Neural crest cell (in vitro differentiated cells): ENCODE measurements at places on chromosomes 16 and 17.
A peak's percentile ranks its signal among the peaks of the same experiment; 100 is the strongest.

- no peak for DNase-seq
Observed at GRCh38 chr16:15464401-15465186, 30.2 kb downstream of the BMERB1 start.

DNA sequence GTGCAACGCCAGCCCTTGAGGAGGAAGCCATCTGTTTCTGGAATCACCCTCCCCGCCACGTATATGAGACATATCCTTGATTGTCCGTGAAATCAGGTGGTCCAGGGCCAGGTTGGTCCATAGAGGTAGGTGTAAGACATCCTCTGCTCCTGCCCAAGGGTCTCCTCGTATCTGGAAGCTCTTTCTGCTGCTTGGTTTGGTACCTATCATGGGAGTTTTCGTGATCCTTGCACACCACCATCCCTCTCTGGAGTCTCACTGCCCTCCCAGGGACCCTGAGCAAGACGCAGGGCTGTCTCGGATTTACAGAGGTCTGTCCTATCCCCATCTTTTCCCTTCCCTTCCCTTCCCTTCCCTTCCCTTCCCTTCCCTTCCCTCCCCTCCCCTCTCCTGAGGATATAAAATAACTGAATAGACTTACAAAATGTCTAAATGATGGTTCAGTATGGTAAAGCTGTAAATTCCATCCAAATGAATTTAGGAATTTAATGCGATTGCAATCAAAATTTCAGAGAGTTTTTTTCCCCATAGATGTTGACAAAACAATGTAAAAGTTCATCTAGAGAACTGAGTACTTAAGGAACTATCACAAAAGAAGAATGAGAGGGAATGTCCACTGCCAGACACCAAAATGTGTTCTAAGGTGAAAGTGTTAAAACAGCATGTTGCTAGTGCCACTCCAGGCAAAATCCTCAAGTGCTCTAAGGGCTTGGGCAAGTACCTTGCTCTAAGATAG lies 2.0 kb upstream of the CCDC42 start:
- no peak for DNase-seq

DNA sequence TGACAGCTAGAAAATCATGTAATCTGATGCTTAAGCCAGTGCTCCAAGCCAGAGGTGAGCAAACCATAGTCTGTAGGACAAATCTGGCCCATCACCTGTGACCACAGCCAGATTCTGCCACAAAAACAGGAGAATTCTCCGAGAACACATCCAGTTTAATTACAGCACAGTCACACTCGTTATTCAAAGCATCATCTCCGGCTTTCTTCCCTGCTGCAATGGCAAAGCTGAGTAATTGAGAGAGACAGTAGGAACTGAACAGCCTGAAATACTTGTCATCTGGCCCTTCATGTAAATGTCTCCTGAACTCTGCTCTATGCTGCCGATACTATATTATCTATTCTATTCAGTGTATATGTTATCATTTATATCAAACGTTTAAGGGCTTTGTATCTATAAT lies 121.4 kb upstream of the FOXF1 start:
- no peak for DNase-seq

GRCh38 chr16:69830534-69831211 lies 68.5 kb downstream of the WWP2 start:
- no peak for DNase-seq

DNA sequence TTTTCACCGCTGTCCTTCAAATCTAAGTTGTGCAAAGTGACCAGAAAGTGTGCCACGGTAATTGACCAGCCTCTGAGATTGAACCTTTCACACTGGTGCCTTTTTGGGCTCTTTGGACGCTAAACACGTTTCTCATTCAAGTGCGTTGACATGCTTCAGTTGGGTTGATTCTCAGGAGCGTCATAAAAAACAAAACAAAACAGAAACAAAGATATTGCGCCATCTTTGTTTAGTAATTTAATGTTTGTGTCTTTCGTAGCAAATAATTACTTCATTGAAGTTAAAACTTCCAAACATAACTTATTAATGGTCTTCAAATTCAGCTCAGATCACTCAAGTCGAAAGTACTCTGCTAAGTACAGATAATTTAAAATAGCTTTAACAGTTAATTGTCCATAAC lies 80.2 kb downstream of the OR1D5 start:
- no peak for DNase-seq

- no peak for DNase-seq
Observed at GRCh38 chr17:48144976-48145798, 37.6 kb downstream of the SNX11 start.

- no peak for DNase-seq
Observed at GRCh38 chr17:42188749-42189650, 3.7 kb upstream of the HCRT start.

DNA sequence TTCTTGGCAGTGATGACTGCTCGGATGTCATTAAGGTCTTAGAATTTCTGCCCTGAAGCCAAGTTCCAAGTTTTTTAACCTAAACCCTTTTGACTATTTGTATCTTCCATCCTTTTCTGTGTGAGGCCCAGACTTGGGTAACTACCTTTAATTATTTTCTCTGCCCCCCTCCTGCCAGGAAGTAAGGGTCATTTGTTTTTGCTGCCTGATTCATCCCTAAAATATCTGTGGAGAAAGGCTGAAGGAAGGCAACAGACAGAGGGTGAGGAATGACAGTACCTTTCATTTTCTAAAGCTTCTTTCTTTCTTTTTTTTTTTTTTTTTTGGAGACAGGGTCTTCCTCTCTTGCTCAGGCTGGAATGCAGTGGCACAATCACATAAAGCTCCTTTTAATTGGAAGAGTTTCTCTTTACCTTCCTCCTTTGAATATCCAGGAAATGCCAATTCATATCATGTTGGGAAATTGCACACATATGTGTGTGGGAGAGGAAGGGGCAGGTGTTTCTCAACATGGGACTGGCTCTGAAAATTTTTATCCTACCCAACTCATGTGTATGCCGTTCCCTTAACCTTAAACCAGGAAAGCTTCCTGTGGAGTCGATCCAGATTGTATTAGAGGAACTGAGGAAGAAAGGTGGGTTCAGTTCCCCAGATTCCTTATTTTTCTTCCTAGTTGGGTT lies 957 bp downstream of the VPS25 start:
- no peak for DNase-seq

- no peak for DNase-seq
Observed at GRCh38 chr16:70429888-70430666, 8.8 kb downstream of the ST3GAL2 start.

DNA sequence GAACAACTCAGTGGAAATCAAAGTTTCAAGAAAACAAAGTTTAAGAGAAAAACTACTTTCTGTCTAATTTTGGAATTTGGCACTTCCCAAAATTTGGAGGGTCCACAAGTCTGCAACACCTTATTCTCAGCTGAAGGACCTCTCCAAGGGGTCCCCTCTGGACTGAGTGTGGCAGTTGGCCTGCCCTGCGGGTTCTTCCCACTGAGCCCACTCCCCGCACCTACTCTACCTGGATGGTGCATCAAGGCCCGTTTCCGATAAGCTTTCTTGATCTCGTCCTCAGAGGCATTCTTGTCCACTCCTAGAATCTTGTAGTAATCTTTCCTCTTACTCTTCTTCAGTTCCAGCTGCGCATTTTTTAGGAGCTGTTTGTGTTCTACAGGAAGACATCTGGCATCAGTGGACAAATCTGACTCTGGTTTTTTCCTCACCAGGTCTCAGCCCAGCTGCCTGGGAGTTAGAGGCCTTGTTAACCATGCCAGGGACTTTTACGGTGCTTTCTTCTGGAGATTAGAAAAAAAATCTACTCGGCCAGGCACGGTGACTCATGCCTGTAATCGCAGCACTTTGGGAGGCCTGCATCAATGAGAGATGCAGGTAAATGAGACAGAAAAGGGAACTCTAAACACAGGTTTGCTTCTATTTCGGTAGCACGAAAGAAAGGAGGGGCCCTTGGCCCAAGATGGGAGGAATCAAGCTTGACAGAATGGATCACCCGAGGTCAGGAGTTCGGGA lies 15.6 kb downstream of the CNP start:
- DNase-seq: no peak

- DNase-seq: no peak
Observed at GRCh38 chr16:56915336-56916119, 16.4 kb upstream of the HERPUD1 start.

GRCh38 chr17:144936-145670 lies 7.7 kb downstream of the SCGB1C2 start:
- DNase-seq: no peak

GRCh38 chr16:87757841-87758426 lies 7.9 kb downstream of the KLHDC4 start:
- DNase-seq: no peak

DNA sequence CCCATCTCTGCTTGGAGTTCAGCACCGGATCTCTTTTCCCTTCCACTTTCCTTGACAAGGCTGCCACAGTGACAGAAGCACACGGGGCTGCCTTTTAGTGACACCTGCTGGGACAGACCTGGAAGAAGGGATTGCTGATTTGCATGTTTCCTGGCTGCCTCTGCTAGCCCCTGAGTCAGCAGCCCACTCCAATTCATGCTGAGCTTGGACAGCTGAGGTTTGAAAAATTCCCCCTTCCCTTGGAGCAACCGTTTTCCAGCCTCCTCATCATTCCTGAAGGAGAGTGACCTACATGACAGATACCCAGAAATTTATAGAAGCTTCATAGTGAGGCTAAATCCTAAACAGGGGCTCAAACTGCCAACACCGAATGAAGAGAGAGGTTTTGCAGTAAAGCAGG lies 18.8 kb upstream of the RBL2 start:
- no peak for DNase-seq

DNA sequence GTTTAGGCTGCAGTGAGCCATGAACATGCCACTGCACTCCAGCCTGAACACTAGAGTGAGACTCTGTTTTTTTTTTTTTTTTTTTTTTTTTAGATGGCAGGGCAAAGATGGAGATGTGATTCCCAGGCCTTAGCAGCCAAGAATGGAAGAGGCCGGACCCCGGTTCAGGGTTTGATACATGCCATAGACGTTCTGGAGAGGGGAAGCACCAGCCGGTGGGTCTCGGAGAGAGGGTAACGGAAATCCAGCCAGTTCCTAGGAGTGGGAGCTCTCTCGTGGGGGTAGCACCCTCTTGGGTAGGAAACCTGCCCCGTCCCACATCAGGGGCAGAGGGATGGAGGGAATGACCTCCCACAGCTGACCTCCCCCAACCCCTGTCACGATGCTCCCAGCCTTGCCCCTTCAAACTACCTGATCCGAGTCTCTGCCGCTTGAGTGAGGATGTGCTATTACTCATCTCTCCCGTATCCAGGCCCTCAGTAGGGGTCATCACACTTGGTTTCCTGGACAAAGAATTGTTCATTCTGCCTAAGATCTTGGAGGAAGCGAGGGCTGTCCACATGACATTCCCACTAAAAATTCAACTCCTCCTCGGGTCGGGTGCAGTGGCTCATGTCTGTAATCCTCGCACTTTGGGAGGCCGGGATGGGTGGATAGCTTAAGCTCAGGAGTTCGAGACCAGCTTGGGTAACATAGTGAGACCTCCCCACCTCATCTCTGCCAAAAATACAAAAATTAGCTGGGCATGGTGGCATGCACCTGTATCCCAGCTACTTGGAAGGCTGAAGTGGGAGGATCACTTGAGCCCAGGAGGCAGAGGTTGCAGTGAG lies 47.3 kb downstream of the MIS12 start:
- DNase-seq: no peak

DNA sequence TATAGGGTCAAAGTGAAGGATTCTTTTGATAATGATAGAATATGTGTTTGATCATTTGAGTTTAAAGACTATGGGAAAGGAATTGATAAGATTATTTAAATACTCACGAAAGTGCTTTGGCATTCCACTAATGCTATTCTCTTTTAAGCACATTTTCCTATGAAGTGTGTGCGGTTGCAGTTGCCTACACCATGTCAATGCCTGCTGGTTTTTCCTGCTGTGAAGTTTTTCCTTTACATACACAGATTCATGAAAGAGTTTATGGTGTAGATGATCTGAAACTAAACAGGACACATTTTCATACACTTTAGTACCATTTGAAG lies 78.7 kb downstream of the VMP1 start:
- DNase-seq: no peak

- no peak for DNase-seq
Observed at GRCh38 chr17:5813357-5813756, 229.0 kb upstream of the NLRP1 start.

- DNase-seq: no peak
Observed at GRCh38 chr17:50212121-50212843, 10.9 kb upstream of the COL1A1 start.

- DNase-seq: no peak
Observed at GRCh38 chr17:67912088-67912487, 84.2 kb downstream of the C17orf58 start.

DNA sequence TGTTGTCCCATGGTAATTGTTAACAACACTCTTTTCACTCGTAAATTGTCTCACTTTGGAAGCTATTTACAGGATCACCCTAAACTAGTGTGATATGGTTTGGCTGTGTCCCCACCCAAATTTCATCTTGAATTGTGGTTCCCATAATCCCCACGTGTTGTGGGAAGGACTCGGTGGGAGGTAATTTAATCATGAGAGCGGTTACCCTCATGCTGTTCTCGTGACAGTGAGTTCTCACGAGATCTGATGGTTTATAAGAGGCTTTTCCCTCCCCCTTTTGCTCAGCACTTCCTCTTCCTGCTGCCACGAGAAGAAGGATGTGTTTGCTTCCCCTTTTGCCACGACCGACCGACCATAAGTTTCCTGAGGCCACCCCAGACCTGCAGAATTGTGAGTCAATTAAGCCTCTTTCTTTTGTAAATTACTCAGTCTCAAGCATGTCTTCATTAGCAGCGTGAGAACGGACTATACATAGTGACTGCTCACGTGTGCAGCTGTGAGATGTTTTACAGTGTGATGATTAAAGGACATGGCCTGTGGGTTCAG lies 34.4 kb downstream of the DNAH3 start:
- no peak for DNase-seq

DNA sequence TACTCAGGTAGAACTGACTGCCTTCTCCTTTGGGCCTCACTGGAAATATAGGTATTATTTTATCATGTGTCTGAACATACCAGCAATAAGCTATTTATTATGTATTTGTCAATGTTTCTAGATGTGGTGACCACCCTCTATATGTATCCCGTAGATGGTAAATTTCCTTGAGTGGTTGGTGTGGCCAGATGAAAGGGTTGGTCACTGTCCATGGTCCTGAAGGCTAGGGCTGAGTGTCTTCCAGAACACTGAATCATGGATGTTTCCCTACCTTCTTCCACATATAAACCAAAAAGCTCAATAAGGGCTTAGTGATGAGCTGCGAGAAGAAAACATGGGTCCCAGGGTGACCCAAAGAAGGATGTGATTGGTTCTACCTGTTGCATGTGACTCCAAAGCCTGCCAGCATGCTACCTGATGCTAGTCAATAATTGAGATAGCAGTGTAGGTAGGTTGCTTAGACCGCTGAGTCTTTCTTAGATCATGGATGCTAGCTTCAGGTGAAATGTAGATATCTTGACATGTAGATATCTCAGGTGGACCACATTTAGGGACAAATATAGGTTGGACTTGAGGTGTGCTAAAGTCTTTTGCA lies 150.3 kb downstream of the ASIC2 start:
- DNase-seq: peak; percentile 41
